Left cardiac atrium (tissue), 4 donors: ENCODE measurements at places on chromosomes 12 and 14. TPM values are rescaled to one million over a fixed set of nuclear protein-coding genes. Genes with fewer than 3 reads are reported as not detected.
A peak's percentile ranks its signal among the peaks of the same experiment; 100 is the strongest.

Gene NPFF
- not detected for total RNA-seq

- no peak for DNase-seq
Observed at GRCh38 chr14:79417961-79418360, 793.3 kb downstream of the DIO2 start.

GRCh38 chr14:97213720-97214119, 416.5 kb downstream of the VRK1 start:
- DNase-seq: no peak

Gene DCN
- 1,437 TPM for total RNA-seq

GRCh38 chr12:14618983-14619382, 51.3 kb upstream of the PLBD1 start:
- DNase-seq: no peak

GRCh38 chr14:105139831-105140239, 28.7 kb downstream of the JAG2 start:
- DNase-seq: no peak

GRCh38 chr12:130362060-130362459, 24.4 kb downstream of the PIWIL1 start:
- DNase-seq: no peak

- DNase-seq: no peak
Observed at GRCh38 chr12:104736307-104736706, 221.8 kb downstream of the SLC41A2 start.

DNA sequence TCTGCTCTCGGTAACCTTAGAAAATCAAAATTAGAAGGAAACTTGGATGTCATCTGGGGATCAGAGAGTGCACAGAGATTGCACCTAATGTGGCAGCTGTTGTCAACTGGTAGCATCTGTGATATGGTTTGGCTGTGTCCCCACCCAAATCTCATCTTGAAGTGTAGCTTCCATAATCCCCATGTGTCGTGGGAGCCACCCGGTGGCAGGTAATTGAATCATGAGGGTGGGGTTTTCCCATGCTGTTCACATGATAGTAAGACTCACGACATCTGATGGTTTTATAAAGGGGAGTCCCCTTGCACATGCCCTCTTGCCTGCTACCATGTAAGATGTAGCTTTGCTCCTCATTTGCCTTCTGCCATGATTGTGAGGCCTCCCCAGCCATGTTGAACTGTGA, 127.7 kb upstream of the SRRM4 start:
- DNase-seq: no peak

- no peak for DNase-seq
Observed at GRCh38 chr12:76156726-76157125, 72.2 kb upstream of the NAP1L1 start.

- DNase-seq: no peak
Observed at GRCh38 chr12:47188576-47189441, 109.0 kb upstream of the AMIGO2 start.

- no peak for DNase-seq
Observed at GRCh38 chr12:132360410-132360809, 31.0 kb upstream of the GALNT9 start.

DNA sequence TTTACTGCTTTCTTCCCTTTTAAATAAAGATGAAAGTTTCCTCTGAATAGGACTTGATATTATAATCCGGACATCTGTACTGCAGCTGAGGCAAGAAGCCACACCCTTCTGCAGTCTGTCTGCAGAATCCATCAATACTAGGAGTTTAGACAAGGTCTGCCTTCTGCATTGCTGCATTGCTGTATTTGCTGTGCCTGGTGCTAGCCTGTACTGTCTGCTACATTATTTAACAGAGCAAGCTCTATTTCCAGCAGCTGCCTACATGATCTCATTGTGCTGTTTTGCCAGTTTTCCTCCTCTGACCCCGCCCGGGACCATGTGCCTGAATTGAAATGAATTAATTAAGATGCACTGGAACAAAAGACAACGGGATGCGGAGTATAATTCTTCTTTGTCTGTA, 1.7 kb downstream of the TUBA1A start:
- peak; percentile 53 for DNase-seq

DNA sequence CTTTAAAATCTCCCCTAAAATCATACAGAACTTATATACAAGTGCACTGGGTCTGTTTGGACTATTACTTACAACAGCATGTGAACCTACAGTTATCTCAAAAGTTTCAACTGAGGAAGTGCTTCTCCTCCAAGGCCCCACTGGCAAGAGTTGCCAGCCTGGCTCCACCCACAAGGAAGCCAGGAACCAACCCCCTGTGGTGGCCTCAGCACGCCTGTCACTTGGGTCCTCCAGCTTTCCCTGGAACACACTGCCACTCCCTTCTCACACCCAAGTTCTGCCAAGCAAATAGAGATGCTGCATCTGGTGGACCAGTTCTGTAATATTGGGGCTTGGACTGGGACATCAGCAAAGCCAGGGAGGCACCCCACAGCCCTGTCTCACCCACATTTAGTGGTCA, 115.4 kb downstream of the GCH1 start:
- DNase-seq: no peak

Gene RAB2B
- total RNA-seq: 19.7 TPM

GRCh38 chr14:66782853-66783252, 274.9 kb downstream of the GPHN start:
- no peak for DNase-seq

Gene ATG2B
- total RNA-seq: 12.4 TPM

Gene ASB2
- total RNA-seq: 105 TPM

DNA sequence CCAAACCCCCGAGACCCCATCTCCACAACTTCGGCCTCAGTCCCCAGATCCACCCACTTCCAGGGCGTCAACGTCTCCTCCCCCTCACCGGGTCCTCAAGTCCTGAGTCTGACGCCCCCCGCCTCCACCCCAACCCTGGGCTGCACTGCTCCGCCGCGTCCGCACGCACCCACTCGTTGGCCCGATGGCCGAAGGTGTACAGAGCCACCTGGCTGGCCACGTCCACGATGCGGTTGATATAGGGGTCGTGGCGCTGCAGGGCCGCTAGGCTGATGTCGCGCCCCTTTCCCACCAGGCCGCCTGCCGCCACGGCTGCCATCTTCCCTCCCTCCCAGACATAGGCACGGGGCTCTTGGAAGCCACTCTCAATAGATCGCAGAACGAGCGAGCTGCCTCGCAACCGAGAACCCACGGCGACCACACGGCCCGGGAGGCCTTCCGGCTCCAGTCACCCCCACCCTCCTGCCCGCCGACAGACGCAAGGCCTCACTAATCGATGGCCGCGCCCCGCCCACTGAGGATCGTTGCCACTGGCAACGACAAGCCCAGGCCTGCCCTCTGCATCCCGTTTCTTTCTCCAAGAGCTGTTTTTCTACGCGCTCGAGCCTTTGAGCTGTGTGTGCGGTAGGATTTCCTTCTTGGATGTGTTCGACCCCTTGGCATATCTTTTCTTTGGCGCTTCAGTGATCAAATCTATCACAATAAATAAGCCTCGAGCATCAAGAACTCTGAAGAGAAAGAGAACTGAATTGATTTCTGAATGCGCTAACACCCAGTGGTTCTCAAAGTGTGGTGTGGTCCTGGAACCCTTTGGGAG, at the start of gene DCP1B:
DCP1B (minus strand) TSS at position 345 of the 817 bp plus-strand sequence; CDS start at position 319, 26 bp downstream.
- peak; percentile 97 for DNase-seq

DNA sequence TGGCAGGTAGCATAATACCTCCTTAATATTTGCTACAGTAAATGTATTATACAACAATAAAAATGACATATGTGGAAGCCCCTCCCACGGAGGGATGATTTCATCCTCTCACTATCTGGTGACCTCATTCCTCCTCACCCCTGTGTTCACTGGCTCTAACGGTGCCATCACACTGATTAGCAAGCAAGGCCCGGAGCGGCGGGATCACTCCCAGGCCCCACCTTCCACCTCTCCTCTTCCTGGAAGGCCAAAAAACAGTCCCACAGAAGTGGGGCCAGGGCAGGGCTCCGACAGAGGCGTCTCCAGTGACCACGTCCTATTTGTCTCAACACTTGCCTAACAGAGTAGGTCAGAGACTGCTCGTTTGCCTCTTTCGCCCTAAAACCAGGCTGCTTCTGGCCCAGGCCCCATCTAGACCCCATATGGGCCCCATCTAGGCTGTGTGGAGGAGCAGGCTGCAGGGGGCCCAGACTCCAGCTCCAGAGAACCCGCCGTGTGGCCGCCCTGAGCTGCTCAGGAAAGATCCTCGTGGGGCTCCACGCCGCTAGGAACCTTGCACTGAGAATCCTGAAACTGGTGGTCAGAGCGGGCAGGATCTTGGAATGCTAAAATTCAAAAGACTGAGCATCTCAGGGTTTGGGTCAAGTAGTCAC, 3.7 kb downstream of the SELPLG start:
- peak; percentile 61 for DNase-seq

GRCh38 chr12:50453872-50454271, 50.9 kb upstream of the DIP2B start:
- DNase-seq: no peak

- DNase-seq: no peak
Observed at GRCh38 chr12:54251667-54252284, 28.1 kb downstream of the CBX5 start.

GRCh38 chr14:49249022-49249421, 337.2 kb downstream of the RPS29 start:
- no peak for DNase-seq

DNA sequence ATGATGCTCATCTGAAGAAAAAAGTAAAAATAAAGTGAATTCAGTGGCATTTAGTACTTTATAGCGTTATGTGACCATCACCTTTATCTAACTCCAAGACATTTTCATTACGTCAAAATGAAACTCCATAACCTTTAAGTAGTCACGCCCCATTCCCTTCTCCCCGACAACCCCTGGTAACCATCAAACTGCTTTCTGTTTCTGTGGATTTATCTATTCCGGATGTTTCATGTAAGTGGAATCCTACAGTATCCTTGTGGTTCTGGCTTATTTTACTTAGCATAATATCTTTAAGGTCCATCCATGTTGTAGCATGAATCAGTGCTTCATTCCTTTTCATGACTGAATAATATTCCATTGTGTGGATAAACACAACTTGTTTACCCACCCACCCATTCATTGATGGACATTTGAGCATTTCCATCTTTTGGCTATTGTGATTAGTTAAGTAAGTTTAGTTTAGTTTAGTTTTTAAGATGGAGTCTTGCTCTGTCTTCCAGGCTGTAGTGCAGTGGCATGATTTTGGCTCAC, 18.5 kb upstream of the MAP1LC3B2 start:
- no peak for DNase-seq

DNA sequence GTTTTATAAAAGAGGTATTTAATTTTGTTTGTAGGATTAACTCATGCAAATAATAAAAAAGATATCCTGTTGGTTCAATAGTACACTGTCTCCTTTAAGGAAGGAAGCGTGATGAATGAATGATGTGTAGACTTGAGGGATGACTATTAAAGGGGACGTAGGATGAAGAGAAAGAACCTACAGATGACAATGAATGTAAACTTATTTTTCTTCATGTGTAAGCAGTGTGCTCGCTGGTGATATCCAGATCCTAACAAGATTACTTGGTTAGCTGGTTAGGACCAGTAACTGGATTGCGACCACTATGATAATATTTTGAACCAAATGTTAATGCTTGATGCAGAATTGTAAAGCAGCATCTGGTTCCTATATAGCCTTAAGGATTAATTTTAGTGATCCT, 2.6 kb downstream of the ARF6 start:
- no peak for DNase-seq

Gene KRT72
- total RNA-seq: not detected

GRCh38 chr12:49748306-49748705, 6.9 kb downstream of the TMBIM6 start:
- no peak for DNase-seq

Gene GRIP1
- total RNA-seq: 12.7 TPM

DNA sequence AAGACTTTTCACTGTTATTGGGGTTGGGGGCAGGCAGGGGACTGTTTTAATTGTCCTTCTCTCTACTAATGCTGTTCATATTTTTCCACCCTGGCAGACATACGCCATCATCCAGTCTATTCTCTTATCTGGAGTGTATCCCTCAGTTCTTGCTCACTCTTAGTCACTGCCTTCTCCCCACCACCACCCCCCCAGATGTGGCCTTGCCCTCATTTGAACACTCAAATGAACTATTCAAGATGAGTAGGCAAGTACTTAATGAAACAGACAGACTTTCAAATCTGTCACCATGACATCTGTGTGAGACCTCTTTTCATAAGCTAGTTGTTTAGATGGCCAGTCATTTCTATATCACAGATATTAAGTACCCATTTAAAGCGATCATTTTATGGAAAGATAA, 10.1 kb downstream of the NUDT4 start:
- DNase-seq: no peak

- no peak for DNase-seq
Observed at GRCh38 chr12:124340080-124340900, 45.4 kb downstream of the RFLNA start.

GRCh38 chr14:54446161-54446693, 5.1 kb upstream of the CNIH1 start:
- DNase-seq: peak; percentile 50
